Stimulated activated CD4-positive, alpha-beta T cell treated with anti-CD3 and anti-CD28 coated beads, Interleukin-1b, Interleukin-23, amount 100 ng/mL, for 4 hours (primary cell): ENCODE measurements at places on chromosomes 3 and 15.

DNA sequence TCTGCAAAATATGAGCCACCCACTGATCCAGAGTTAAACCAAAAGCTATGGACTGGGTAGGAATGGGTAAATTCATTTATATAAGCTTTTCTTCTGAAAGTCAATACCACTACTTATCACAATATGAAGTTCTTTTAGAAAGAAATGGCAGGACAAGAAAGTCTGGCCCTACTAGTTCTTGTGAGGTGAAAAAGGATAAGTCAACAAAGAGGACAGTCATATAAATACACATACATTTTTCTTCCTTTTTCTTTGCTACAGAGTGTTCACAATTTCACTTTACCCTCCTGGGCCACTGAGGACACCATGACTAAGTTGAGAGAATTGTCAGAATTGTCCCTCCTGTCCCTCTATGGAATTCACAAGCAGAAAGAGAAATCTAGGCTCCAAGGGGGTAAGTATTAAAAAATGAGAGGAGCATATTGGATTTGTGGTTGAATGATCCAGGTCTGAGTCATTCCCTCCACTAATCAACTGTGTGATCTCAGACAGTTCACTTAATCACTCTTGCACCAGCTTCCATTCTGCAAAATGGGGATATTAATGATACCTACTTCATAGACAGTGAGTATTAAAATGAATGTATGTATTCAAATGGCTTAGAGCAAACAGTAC, 27.6 kb downstream of the ACP3 start:
- no peak for DNase-seq

- DNase-seq, result no peak
Observed at GRCh38 chr3:122719273-122719921, 38.8 kb downstream of the PARP14 start.

GRCh38 chr3:15206662-15207576, 873 bp downstream of the CAPN7 start:
- no peak for DNase-seq

- no peak for DNase-seq
Observed at GRCh38 chr3:71709908-71710511, 15.2 kb downstream of the EIF4E3 start.

- DNase-seq, result no peak
Observed at GRCh38 chr3:194998948-194999347, 272.0 kb downstream of the XXYLT1 start.

GRCh38 chr15:29921130-29921601, 98.9 kb upstream of the TJP1 start:
- no peak for DNase-seq

GRCh38 chr3:58563386-58564035, 13.7 kb downstream of the FAM107A start:
- no peak for DNase-seq

- DNase-seq, result no peak
Observed at GRCh38 chr3:4411236-4411635, 55.8 kb downstream of the SUMF1 start.
